Urothelium cell line (cell line): ENCODE measurements at places on chromosomes 5 and 9.

GRCh38 chr9:130527651-130528310 lies 51.6 kb upstream of the FUBP3 start:
- peak; percentile 0 for DNase-seq

DNA sequence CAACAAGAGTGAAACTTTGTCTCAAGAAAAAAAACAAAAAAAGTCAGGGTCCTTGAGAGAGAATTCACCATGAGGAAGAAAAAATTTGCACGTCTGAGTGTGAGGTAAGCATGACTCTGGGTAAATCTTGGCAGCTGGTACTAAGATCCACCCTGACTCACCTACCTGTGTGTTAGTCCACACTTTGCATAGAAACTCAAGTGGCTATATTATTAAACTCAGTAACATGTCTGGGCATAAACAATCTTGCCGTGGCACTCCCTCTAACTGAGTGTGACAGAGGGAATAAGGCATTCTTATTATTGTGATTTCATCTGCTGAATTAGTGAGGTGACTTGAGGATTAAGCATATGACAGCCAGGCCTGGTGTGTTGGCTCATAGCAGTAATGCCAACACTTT lies 259.4 kb upstream of the VLDLR start:
- DNase-seq = no peak

GRCh38 chr9:125997196-125997823 lies 250.1 kb downstream of the PBX3 start:
- DNase-seq = no peak

DNA sequence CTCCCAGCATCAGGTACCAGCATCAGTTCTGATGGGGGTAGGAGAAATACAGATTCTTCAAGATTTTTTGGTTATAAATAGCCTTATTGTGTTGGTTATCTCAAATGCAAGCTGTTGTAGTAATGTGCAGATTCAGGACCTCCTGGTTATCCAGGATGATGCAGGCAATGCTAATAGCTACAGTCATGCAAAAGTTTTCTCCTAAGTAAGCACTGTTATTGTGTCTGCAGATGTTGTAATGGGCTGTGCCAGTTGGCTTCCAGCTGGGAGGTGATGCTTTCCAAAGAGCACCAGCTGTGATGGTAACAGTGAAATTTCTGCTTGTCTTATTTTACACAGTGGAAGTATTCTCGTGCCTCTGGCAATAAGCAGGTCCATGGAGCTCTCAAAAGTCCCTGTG lies 719.2 kb upstream of the CTNND2 start:
- no peak for DNase-seq

GRCh38 chr9:29290516-29290915 lies 1717.2 kb upstream of the C9orf72 start:
- no peak for DNase-seq

DNA sequence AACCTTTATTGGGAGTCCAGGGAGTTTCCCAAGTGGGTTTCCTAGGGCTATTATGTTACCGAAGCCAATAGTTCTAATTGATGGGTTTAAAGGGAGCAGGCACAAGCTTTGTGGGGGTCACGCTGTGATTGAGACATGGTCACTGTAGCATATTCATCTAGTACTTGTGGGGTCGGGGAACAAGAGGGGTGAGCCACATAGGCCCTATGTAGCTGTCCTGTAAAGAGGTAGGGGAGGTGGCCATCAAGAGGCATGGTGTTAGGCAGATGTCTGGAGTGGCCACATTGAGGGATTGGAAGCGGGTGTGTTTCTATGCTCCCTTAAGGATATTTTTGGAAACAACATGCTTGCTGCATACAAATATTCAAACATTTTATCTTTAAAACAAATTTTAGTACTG lies 50.1 kb downstream of the EXOSC2 start:
- DNase-seq = no peak

DNA sequence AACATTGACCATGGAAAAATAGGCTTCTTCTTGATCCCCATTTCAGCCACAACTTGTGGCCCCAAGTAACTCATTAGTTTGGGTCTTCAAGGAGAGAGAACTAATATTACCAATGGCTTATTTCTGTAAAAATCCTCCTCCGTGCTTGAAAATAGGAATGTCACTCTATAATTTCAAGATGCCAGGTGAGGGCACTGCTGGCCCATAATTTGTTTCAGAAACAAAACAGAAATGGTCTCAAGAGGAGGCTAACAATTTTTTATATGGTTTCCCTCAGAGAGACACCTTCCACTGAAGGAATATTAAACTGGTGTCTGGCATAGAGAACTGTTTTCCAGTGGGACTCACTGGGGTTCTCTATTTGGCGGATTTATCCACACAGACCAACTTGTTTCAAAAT lies 437.0 kb upstream of the TRPC7 start:
- no peak for DNase-seq
